ENCODE measurements at places on chromosomes 16 and 17.

- no peak for DNase-seq
These were observed 5.9 kb downstream of the UBALD2 start for GRCh38 chr17:76270770-76271668.

DNA sequence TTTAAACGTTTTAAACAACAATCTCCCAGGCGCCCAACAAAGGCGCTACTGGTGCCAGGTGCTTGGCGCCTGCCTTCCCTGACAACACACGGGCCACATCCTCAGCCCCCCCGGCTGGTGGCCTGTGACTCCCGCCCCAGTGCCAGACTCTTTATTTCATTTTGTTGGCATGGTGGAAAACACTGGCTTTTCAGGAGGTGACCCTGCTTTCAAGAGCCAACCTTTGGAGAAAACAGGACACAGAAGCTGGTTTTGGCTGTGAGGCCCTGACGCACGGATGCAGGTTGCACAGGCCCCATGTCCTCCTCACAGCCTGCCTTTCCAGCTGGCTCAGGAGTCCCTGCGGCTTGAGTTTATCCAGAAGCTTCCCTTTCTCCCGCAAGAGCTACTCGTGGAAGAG lies 100.0 kb downstream of the METRNL start:
- no peak for DNase-seq

- no peak for DNase-seq
These were observed 358.5 kb downstream of the CDH8 start for GRCh38 chr16:61677776-61678175.

DNA sequence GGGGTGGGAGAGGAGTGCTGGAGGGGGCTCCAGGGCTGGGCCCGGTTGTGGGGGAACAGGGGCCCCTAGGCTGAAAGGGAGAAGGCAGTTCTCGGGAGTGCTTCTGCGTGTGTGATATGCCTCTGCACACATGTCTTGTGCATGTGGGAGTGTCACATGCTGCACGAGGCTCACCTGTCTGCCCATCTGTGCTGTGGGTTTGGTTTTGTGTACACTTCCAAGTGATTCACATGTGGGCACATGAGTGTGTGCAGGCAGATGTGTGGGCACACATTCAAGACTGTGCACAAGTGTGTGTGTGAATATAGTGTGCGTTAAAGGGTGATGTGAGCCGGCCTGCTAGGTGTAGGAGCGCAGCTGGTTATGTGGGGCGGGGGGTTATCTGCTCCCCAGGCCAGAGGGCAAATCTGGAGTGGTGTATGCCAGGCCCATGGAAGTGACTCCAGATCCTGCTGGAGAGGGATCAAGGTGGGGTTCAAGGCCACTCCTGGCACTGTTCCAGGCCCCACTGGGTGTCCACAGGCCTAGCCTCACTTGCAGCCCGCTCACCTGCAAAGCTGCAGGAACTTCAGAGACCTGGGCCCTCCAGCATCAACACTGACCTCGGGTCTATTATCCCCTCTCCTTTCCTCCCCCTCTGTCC lies 3.8 kb upstream of the BAHCC1 start:
- no peak for DNase-seq
